ENCODE measurements at places on chromosomes 13 and 19.
A peak's percentile ranks its signal among the peaks of the same experiment; 100 is the strongest.

DNA sequence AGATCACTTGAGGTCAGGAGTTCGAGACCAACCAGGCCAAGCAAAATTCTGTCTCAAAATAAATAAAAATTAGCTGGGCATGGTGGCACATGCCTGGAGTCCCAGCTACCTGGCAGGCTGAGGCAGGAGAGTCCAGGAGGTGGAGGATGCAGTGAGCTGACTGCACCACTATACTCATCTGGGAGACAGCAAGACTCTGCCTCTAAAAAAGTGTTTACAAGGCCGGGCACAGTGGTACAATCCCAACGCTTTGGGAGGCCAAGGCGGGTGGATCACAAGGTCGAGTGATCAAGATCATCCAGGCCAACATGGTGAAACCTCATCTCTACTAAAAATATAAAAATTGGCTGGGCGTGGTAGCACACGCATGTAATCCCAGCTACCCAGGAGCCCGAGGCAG is 4.2 kb upstream of the DAPK3 start:
- no peak for DNase-seq

DNA sequence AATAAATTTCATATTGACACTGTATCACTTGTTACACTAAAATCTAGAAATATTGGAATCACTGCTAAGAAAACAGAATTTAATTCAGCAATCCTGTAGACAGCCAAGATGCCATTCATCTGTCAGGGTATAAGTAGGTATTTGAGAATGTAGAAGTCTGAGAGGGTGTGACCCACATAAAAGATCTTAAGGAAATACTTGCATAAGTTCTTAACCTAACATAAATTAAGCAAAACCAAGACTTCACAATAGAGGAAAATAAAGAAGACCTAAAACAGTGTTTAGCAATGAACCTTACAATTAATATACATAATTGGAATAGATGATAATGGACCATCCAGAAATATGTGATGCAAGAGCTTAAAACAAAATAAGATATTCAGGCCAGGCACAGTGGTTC is 636.2 kb downstream of the TBC1D4 start:
- DNase-seq = no peak

- DNase-seq = no peak
Observed at GRCh38 chr13:66543780-66544179, 686.4 kb downstream of the PCDH9 start.

DNA sequence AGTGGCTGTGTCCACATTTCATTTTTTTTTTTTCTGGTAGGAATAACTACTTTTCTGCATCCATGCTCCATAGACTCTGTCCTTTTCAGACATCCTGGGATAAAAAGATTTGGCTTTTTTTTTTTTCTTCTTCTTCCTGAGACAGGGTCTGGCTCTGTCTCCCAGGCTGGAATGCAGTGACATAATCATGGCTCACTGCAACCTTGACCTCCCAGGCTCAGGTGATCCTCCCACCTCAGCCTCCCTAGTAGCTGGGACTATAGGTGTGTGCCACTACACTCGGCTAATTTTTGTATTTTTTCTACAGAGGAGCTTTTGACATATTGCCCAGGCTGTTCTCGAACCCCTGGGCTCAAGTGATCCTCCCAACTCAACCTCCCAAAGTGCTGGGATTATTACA is 4.1 kb upstream of the ICAM3 start:
- DNase-seq = no peak

DNA sequence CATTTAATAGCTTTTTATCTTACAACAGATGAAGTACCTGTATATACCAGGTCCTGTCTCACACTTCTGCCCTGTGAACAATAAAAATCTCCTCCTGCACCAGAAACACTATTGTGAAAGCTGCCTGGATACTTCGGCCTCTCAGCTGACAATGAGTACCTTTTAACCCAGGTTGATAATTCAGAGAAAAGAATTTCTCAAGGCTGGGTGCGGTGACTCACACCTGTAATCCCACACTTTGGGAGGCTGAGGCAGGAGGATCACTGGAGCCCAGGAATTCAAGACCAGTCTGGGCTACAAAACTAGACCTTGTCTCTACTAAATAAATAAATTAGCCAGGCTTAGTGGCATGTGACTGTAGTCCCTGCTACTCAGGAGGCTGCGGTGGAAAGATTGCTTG is 65.3 kb upstream of the TM9SF2 start:
- peak; percentile 48 for DNase-seq
